ENCODE measurements at places on chromosomes 7 and 10. TPM values are rescaled to one million over a fixed set of nuclear protein-coding genes. Genes with fewer than 3 reads are reported as not detected.

GRCh38 chr10:129605266-129605985, 138.4 kb downstream of the MGMT start:
- DNase-seq: peak; percentile 32
- H3K27me3 ChIP-seq: no peaks in the 10 kb centered on the region
- peaks cover 5% of the 10 kb centered on the region for H3K4me1 ChIP-seq
- no peaks in the 10 kb centered on the region for H3K36me3 ChIP-seq
- H3K27ac ChIP-seq: no peak overlapping the region

- no peaks in the 10 kb centered on the region for H3K4me1 ChIP-seq
- H3K4me3 ChIP-seq: no peak overlapping the region
- no peaks in the 10 kb centered on the region for H3K36me3 ChIP-seq
- H3K27me3 ChIP-seq: no peaks in the 10 kb centered on the region
- DNase-seq: peak; percentile 26
- H3K27ac ChIP-seq: no peak overlapping the region
Measured at GRCh38 chr7:126776498-126776897, 476.2 kb downstream of the GRM8 start.

GRCh38 chr10:89963451-89964102, 262.2 kb downstream of the KIF20B start:
- H3K27me3 ChIP-seq: no peaks in the 10 kb centered on the region
- no peaks in the 10 kb centered on the region for H3K4me1 ChIP-seq
- no peak overlapping the region for H3K4me3 ChIP-seq
- no peak overlapping the region for H3K27ac ChIP-seq
- no peaks in the 10 kb centered on the region for H3K36me3 ChIP-seq
- DNase-seq: no peak

DNA sequence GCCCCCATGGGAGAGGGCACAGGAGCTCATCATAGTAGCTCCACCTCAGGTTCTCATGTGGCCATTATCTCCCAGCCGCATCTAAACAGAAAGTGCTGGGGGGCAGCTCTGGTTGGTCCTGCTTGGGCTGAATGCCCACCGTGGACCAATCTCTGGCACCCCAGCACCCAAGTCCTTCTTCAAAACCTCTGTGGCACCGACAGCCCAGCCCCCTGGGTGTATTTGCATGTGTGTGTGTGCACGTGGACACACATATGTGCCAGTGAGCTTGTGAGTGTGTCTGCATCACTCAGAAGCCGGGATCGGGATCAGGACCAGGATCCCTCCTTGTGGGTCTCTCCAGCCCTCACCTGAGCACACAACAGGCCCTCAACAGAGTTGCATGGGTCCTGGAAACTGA, 68.2 kb downstream of the ALOX5 start:
- H3K27me3 ChIP-seq: no peaks in the 10 kb centered on the region
- no peak for DNase-seq
- peaks cover 49% of the 10 kb centered on the region for H3K36me3 ChIP-seq
- H3K27ac ChIP-seq: peak overlapping the region; percentile 43
- H3K4me3 ChIP-seq: no peak overlapping the region

The ENTPD1 gene
- 0.32 TPM for total RNA-seq

Measured in Karpas-422 (cell line).